Midbrain (tissue), 1 donor: ENCODE measurements at places on chromosomes 4 and X.

DNA sequence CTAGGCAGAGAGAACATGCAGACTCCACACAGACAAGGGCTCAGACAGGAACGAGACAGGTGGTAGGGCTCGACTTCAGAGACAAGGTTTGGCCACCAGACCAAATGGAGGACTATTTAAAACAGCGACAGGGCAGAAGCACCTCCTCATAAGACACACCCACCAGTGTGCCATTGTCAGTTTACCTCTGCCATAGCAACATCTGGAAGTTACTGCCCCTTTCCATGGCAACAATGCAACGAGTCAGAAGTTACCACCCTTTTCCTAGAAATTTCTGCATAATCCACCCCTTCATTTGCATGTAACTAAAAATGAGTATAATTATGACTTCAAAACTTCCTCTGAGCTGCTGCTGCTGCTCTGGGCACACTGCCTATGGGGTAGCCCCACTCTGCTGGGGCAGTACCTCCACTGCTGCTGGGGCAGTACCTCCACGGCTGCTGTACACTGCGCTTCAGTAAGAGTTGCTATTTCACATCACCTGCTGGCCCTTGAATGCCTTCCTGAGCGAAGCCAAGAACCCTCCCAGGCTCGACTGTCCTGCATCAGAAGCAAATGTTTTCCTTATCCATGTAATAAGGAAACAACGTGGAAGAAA lies 2222.3 kb upstream of the AGA start:
- no peak for DNase-seq

DNA sequence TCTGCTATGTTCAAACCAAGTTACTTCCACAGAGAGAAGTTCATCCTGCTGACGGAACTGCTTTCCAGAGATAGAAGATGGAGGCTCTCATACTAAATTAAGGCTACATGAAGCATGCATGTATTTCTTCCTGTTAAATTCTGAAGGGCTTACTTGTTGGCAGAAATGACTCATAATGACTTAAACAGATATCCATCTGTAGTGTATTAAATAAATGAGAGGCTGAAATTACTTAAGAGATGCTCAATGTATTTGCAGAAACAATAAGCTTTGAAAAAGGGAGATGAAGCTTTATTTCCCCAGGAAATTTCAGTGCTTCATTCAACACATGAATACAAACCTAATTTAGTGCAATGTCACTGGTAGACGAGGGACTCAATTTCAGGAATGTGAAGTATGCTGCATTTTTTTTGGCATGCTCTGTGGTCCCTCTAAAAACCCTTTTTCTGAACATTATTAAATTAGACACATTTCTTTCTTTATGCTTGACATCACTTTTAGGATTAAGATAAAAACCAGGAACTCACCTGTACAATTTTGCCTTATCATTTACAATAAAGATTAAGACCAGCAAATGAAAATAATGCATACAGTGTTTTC lies 759.1 kb upstream of the POU3F4 start:
- no peak for DNase-seq

GRCh38 chr4:47482326-47482725 lies 2.7 kb upstream of the ATP10D start:
- no peak for DNase-seq

DNA sequence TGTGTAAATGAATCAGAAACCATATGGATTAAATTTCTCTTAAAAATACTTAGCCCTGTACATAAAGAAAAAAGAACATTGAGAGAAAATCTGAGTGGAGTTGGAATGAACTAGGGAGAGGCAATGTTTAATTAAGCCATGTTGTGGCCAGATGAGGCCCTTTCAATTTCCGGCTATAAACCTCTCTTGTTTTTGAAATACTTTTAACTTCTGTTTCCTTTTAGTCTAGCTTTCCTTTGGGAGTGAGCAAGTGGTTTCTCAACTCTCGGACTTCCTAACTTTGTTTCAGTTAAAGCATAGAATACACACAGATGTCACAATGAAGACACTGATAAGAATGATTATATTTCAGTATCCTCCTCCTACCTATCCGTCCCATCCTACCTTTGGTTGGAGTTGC lies 197.2 kb downstream of the ARHGAP24 start:
- no peak for DNase-seq

GRCh38 chr4:25792200-25792791 lies 70.5 kb downstream of the SEL1L3 start:
- DNase-seq = no peak

GRCh38 chr4:7557456-7557855 lies 122.7 kb upstream of the PSAPL1 start:
- no peak for DNase-seq

DNA sequence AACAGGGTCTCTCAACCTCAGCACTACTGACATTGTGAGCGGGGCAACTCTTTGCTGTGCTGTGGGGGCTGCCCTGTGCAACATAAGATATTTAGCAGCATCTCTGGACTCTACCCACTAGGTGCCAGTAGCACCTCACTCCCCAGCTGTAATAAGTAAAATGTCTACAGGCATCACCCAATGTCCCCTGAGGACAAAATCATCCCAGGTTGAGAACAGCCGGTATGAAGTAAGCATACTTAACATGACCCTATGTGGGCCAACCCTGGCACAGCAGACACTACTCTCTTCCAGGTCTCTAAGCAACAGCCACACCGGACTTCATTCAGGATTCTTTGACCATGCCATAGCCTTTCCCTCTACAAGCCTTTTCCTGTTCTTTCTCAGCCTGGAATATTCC lies 10.5 kb upstream of the MGST2 start:
- no peak for DNase-seq

DNA sequence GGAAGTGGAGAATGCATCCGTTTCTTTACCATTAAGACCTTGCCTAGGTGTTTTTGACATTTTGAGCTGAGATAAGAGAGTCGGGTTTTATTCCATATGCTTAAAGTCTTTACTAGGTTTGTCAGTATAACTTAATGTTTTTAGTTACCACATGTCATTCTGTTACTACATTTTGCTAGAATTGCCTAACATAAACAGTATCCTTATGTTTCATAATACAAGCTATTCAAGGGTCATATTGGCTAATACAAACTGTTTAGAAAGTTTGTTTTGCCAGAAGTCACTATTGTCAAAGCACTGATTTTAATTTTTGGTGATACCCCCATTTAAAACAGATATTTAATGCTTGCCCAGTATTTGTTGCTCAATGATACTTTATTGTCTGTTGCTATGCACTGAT lies 427.7 kb upstream of the MAGEB2 start:
- DNase-seq = no peak

DNA sequence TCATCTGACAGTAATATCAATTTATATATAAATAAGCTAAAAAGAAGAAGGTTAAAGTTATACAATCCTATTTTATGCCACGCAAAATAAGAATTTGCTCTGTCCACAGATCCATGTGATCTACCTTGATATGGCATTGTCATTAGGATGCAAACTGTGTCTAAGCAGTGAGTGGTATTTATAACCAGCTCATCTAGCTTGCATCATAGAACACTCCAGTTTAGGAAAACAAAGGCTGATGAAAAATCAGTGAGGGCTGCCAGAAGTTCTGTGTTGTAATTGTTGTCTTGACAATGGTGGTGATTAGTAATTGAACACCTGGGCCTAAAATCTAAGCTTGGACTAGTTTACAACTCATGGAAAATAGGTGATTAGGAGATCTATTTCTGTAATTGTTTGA lies 111.0 kb downstream of the CPE start:
- DNase-seq = no peak

DNA sequence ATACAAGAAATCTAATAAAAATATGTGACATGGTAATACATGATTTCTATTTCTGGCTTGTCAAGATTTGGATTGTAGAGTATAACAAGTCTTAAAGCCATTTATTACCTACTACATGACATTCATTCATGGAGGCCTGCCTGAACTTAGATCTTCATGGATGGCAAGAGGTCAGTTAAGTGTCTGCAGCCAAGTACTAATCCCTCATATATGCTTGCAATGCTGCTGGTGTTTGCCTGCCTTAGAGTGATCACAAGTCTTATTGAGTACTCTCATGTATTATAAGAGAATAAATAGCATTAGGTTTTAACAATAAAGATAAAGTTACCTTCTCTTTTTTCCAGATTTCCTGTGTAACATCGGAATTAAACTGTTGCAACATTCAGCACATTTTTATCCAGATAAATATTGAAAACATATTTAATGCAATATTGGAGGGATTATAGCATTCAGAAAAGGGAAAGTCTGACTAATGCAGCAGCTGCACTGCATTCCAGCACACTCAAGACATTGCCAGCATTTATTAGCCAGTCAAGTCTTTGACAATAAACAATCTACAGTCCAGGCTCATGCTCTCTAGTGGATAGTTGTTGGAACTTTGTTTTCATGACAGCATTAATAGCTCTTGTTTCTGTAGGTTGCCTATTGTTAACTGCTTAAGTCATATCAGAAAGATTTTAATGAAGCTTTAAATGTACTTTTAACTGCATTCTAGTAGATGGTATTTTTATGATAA lies 737.1 kb downstream of the FAT4 start:
- DNase-seq = peak; percentile 78

- DNase-seq = no peak
These were observed 56.9 kb upstream of the GPRIN3 start for GRCh38 chr4:89364541-89364940.

DNA sequence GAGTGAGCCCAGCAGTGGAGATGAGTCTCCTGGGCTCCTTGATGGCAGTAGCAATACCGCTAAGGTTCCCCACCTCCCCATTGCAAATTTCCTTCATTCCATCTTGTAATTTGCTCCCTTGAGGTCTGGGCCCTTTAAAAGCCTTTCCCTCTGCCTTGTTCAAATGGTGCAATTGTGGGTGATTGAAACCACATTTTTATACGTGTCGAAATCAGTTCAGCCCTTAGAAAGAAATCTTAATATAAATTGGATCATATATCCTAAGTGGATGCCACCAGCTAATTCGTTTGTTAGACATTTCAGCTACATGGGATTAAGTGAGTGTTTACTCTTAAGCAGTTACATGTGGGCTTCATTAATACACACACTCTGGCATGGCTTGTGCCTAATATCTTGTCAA lies 68.6 kb downstream of the NHS start:
- DNase-seq = no peak

DNA sequence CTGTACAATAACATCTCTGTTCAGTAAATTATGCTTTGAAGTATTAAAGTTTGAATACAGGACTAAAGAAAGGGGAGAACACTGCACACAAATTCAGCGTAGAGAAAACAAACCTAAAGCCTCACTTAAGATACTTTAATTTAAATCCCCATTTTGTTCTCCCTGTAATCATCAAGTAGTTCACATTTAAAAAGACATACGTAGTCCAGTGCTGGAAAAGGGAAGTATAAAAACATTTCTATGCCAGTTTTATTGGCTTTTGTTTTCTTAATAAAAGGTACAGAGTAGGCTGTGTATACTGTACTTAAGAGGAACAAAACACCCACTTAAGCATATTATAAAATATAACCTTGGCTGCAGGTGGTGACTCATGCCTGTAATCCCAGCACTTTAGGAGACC lies 101.6 kb downstream of the FGF16 start:
- no peak for DNase-seq

DNA sequence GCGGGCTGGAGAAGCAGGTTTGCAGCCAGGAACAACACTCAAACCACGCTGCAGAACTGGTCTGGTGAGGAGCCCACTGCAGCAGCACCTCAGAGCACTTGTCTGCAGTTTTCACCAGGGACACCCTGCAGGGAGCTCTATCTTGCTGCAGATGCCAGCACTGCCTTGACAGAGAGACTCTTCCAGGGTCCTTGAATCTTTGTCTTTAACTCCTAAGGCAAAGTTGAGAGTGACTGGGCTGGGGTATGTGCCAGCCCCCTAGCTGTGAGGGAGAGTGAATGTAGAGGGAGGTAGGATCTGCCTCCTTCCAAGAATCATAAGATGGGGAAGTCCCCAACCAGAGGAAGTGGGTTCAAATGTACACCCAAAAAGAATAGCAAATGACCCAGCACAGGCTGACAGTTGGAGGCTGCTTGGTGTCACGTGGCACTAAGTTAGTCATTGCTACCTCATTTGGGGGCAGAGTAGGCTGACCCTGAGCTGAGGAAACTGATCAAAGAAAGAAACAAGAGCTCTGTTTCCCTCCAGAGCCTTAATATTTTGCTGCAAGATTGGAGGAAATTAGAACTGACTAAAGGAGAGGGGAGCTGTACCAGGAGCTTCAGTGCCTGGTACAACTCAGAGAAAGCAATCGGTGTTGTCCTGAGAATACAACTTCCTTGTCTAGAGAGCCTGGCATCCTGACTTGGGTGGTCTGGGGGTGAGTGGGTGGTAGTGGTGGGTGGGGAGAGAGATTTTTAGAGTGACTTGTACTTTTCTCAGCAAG lies 28.2 kb upstream of the HUWE1 start:
- no peak for DNase-seq

GRCh38 chr4:165537028-165537648 lies 158.3 kb downstream of the CPE start:
- DNase-seq = peak; percentile 48

DNA sequence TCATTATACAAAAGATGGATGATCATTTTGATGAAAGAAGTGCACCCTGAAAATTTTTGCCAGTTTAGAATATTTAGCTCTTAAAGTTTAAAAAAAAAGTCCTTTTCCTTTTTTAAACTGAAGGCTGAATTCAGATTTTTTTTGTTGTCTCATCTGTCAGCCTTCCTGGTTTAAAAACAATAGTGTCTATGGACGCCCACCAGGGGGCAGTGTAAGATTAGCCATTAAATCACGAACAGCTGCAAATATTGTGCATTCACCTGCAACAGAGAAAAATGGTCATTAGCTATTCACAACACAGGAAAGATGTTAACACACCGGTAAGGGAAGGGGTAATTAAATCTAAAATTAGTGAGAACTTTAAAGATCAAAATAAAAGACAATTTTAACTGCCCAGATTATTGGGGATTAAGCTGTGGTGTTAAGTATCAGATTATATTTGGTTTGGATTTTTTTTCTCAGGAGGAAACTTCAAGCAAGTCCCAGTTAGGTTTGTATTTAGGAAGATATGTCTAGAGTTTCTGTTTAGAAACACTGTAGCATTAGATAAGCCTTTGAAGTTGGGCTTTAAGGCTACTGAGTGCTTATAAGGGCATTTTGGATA lies 4.4 kb upstream of the CXorf38 start:
- peak; percentile 83 for DNase-seq

- DNase-seq = no peak
These were observed 1108.1 kb downstream of the PCDH19 start for GRCh38 chrX:99301990-99302389.

- DNase-seq = no peak
These were observed 27.5 kb upstream of the HERC5 start for GRCh38 chr4:88429401-88429800.

DNA sequence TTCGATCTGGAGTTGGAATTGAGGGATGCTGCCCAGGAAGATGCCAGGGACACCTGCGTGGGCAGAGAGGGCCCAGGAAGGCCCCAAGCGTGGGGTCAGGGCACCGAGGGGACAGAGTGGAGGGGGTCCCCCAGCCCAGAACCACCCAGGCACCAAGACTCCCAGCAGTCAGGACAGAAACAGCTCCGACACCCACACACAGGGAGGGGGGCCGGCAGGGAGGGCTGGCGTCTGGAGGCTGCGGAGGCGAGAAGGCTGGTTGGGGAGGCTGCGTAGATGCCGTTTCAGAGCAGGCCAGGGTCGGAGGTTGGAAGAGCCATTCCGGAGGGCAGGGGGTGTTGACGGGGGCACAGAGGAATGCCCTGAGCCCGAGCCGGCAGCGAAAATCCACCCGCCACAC lies 23.6 kb downstream of the ATP5ME start:
- DNase-seq = no peak
